ENCODE measurements at places on chromosomes 3 and 15.

DNA sequence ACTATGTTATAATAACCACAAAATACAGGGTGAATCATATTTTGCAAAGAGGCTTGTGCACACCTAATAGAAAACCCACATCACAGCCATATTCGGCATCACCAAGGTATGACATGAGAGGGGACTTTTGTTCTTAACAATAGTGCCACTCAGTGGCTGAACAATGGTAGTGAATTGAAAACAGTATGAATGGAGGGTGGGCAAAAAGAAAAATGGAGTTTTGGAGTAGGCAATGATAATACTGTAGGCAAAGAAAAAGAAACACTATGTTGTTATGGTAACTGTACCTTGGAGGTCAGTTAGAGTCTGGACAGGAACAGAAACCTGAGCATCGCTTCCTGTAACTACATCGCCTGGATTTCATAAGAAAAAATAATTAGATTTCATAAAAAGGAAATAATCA lies 348.6 kb downstream of the PLCL2 start:
- DNase-seq = peak; percentile 38

GRCh38 chr15:58459560-58459959 lies 27.8 kb downstream of the LIPC start:
- no peak for DNase-seq

DNA sequence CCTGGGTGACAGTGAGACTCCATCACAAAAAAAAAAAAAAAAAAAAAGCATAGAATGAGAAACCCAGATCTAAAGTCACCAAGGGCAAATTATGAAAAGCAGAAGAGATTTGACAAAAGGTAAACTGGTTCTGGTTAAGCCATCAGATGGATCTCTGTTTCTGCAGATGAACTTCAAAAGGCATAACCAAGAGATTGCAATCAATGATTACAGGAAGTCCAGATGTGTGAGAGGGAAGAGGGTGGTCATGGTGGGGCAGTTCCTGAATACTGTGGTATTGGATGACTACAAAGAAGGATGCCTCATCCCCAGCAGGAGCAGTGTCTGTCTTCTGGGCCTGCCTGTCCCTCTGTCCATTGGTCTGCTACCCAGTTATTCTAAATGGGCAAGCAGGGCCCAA lies 3.8 kb downstream of the P4HTM start:
- DNase-seq = no peak

DNA sequence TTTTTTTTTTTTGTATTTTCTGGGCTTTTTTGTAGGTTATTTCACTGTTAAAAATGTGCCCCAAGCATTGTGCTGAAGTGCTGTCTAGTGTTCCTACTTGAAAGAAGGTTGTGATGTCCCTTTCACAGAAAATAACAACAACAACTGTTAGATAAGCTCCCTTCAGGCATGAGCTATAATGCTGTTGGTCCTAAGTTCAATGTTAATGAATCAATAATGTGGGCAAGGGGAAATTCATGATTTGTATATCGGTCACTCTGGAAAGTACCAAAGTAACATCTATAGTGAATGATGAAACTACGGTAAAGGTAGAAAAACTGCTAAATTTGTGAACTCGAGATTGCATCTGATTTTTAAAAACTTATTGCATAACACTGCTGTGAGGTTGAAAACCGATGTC lies 539.4 kb downstream of the CADM2 start:
- no peak for DNase-seq

DNA sequence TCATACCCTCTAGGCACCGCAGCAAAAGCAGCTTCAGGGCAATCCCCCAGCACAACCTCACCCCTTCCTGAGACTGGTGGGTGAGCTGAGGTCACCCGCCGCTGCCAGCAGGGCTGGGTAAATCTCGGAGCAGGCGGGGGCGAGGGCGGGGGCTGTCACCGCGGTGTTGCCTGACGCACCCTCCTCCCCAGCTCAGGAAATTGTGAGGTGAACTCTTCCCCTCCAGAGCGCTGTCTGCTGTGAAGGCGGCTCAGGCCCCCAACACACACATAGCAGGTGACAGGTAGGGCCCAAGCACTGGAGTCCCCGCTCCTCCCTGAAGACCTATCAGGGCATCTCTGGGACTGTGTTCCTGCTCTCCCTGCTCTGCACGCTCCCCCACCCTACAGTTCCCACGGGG lies 30.2 kb upstream of the FURIN start:
- DNase-seq = peak; percentile 86

- no peak for DNase-seq
Measured at GRCh38 chr15:36406911-36407310, 172.5 kb upstream of the CDIN1 start.

DNA sequence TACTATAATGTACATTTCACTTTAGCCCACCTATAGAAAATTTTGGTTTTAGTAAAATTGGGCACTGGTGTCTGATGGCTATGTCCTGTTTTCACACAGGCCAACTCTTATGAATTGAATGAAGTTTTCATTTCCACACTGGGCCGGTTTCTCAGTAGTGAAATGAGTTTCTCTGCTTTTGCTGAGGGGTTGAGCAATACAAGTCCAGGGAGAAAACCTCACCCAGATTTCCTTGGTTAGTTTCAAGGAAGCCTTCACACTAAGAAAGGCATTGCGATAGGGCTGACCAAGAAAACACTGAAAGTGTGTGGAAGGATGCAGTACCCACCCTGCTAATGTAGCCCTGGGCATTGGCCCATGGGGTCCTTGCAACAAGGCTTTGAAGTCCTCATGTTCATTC lies 331.5 kb upstream of the CFAP20DC start:
- no peak for DNase-seq

Data from stimulated activated CD4-positive, alpha-beta T cell treated with anti-CD3 and anti-CD28 coated beads, Interleukin-12 subunit alpha, Interleukin-12 subunit beta, amount 100 ng/mL, for 48 hours (primary cell).